ENCODE measurements at places on chromosomes 16 and 17.
A peak's percentile ranks its signal among the peaks of the same experiment; 100 is the strongest.

DNA sequence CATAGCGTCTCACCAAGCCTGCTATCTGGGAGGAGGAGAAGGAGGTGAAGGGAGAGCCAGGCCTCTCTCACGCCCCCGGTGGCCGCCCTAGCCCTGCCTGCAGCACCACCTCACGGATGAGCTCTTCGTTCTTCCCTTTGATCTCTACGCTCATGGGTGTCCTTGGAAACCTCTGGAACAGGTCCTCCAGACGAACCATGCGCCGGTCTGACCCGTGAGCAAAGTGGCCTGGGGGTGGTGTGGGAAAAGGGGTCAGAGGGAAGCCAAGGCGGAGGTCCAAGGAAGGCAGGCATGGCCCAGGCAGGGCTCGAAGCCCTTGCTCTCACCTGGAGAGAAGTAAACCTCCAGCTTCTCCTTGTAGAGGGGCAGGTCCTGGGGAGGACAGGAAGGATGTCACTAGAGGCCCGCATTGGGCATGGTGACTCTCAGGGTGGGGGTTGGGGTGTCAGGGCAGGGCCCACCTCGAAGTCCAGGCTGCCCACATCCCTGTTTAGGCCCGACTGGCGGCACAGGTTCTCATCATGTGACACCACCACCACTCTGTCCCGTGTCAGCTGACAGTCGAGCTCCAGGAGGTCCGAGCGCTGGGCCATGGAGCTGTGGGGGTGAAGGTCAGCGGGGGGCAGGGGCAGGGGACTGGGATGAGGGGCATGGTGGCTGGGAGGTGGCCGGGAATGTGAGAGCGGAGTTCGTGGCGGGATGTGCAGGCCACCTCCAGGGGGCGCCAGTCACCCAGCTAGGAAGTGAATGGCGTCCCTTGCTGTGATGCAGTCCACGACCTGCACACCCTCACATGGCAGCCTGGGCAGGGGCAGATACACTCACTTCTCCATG is 923 bp downstream of the GDPD3 start:
- no peak for DNase-seq

GRCh38 chr16:86727131-86727530 is 148.8 kb downstream of the FOXL1 start:
- no peak for DNase-seq

GRCh38 chr17:47218896-47219430 is 9.8 kb downstream of the MYL4 start:
- DNase-seq = no peak

DNA sequence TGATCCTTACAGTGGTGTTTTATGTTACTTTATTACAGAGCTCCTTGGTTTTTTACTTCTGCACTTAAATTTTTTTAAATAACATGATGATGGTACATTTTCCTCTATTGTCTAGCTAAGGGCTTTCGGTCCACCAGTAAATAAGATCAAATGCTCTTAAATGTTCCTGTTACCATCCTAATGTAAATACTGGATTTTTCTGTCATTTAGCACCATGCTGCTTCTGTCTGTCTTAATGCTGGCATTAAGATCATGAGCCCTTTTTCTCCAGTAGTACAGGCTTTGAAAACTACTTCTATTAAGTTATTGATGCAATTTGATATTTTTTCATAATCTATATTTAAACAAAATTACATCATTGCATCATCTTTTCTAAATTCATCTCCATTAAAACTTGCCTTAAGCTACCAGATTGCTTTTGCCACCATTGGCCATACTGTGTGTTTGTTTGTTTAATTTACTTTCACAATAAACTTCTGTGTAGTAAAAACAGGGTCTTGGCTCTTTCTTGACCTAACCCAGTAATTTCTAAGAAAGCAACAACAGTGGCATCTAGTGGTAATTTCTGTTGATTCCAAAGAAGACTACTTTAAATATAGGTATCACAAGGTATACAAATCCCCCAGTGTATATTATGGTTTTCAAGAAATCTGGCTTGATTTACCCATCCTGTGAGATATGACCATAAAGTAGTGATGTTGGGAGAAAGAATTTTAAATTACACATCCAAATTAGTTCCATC is 9.0 kb upstream of the PHAF1 start:
- DNase-seq = no peak

DNA sequence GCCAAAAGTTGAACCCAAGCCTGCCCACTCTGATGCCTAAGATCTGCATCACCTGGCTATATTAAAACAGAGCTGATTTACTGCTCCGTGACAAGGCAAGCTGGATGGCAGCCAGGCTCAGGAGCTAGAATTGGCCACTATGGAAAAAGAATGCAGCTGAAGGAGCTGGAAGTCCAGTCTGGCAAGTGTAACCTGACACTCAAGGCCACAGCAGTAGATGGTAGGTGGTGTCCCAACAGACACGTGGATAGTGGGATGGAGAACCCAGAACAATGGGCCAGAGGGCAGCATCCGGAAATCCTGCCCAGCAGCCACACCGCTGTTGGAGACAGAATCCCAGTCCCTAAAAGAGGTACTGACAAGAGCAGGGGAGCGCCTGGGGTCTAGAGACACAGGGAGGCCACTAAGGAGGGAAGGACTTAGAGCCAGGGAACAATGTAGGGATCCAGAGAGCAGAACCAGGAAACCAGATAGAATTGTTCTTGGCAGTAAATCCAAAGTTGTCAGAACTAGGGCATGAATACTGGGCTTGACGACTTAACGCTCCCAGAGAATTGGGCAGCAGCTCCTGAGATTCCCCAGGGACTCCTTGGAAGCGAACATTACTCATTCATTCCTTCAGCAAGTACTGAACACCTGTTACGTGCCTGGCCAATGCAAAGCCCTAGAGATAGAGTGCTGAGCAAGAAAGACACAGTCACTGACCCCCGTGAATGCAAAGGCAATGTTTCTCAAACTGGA is 85.7 kb downstream of the CDYL2 start:
- DNase-seq = no peak

DNA sequence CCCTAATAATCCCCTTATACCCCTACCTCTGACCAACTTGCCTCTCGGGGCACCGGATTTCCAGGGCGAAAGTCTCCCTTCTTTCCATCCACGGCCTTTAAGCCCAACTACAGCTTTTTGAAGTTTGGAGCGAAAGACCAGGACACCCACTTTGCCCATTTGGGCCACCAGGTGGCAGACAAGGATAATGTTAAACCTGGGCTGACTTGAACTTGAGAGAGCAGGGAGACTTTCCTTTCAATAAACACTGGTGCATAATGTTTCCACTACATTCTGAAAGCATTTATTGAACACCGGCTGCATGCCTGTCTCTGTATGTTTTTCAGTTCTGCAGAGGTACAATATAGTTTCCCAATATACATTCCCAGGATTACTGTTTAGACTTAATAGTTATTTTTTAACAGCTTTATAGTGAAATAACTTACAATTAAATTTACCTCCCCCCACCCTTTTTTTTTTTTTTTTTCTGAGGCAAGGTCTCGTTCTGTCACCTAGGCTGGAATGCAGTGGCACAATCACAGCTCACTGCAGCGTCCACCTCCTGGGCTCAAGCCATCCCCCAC is 6.9 kb upstream of the CES3 start:
- peak; percentile 29 for DNase-seq

- DNase-seq = peak; percentile 13
Observed at GRCh38 chr16:55711959-55712876, 56.4 kb downstream of the SLC6A2 start.

DNA sequence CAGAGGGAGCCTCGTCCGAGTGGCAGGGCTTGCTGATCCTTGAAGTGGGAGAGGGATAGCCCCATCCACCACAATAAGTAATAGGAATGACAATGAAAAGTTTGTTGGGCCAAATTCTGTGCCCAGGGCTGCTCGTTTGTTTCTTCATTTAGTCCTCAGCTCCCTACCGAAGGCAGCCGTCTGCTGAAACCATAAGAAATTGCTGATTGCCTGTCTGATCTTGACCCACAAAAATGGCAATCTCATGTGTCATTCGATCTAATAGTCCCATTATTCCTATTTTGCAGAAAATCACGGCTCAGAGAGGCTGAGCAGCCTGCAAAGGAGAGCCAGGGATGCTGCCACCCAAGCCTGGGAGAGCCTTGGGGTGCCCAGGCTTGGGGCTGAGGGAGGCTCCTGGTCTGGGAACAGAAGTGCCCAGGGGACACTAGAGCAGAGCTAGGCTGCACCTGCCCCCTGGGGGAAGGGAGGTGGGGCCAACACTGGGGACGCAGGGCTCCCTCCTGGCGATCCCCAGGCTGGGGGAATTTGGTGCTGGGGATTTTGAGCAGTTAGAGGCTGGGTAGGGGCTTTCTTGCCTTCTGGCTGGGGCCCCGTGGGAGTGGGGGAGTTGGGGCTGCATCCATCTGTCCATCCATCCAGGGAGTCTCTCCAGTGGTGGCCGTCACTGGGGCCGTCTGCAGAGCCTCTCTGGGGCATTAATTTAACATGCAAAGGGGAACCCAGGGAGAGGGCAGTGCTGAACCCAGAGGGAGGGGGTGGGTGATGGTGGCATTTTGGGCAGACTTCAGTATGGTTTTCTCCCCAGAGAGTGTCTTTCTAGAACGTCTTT is 53.5 kb downstream of the SOCS1 start:
- no peak for DNase-seq

Data from T-helper 22 cell (primary cell).